Activated effector memory CD4-positive, alpha-beta T cell treated with Interleukin-2 at 50 U/mL for 16 hours (primary cell): ENCODE measurements at places on chromosomes 3 and 15.
A peak's percentile ranks its signal among the peaks of the same experiment; 100 is the strongest.

DNA sequence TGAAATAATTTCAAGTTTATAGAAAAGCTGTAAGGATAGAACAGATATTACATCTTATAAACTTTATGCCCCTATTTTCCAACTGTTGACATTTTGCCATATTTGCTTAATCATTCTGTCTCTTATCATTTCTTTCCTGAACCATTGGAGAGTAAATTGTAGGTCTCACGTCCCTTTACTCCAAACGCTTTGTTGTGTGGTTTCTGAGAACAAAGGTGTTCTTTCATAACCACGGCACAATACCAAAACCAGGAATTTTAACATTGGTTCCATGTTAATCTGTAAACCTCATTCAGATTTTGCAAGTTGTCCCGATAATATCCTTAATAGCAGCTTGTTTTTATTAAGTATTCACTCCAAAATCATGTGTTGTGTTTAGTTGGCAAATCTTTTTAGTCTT, 134.8 kb downstream of the AKAP13 start:
- no peak for DNase-seq

- DNase-seq = no peak
Observed at GRCh38 chr3:178083906-178084866, 452.1 kb upstream of the KCNMB2 start.

DNA sequence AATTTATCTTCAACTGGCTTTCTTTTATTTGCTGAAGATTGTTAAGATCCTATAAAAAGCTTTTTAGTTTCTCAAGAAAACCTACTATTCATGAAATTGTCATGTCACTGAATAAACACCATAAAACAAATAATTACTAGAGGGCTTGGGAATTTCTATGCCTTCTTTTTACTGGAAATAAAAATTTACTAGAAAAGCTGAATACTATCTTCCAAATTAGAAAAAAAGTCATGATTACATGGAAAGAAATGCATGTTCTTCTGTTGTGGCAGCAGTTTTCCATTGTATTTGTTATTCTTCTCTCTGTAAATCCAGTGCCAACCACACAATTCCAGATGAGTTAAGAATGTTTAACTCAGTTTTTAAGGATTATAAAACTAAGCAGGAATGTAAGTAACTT, 153.8 kb downstream of the RAP2B start:
- no peak for DNase-seq

DNA sequence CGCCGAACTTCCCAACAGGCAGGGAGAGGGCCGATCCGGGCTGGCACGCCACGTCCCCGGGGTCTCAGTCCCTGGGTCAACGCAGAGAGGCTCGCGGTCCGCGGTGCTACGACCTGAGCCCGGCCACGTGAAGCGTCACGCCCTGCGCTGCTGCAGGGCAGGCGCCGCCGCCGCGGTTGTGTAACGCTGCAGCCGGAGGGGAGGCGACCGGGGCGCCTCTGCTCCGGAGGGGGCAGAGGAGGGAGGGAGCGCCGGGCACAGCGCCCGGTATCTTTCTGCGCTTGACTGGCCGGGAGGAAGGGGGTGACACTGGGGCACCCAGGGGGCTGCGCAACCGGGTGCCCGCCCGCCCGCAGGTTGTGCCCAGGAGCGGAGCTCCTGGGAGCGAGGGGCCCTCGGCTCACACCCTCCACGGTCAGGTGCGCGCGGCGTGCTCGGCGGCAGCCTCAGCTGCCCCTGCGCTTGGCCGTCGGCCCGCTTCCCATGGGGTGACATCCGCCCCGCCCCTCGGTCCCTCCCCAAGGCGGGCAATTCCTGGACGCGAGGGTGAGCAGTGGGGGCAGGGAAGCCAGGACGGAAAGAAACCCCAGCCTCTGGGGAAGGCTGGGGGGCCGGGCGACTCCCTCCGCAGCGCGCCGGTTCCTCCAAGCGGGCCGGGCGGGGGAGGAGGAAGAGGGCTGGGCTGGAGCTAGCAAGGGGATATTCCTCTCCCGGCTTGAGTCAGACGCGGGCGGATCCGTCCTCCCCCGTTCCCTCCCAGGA, 852 bp upstream of the BHLHE40 start:
- peak; percentile 67 for DNase-seq

GRCh38 chr3:13188181-13188779, 115.1 kb upstream of the IQSEC1 start:
- DNase-seq = no peak

GRCh38 chr3:12560505-12561190, 3.8 kb downstream of the MKRN2 start:
- no peak for DNase-seq

- no peak for DNase-seq
Observed at GRCh38 chr15:50624616-50625168, 61.9 kb downstream of the TRPM7 start.

GRCh38 chr15:38207621-38208020, 45.0 kb upstream of the SPRED1 start:
- DNase-seq = no peak

DNA sequence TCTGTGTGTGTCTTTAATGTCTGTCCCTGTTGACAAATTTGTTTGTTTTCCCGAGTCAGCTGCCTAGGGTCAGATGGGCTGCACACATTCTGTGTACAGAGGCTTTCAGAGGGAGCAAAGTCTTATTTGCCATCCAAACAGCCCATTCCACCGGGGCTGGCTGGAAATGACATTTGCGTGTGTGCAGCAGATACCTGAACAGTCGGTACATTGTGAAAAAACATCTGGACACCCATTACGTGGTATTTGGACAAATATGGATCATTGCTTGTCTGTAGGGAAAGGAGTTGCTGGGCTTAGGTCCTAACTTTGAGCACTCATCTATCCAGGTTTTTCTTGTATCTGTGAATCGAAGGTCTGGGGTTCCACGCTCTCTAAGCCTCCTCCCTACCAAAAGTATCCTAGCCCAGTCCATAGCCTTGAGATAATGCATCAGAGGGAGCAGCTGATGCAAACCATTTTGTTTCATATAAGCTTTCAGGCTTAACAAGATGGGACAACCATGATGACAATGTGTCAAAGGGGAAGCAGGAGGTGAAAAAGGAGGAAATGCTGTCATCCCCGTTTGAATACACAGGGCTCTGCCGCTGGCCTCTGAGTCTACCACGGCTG, 22.2 kb upstream of the CMTM8 start:
- no peak for DNase-seq
